ENCODE measurements at places on chromosomes 1 and 21.

DNA sequence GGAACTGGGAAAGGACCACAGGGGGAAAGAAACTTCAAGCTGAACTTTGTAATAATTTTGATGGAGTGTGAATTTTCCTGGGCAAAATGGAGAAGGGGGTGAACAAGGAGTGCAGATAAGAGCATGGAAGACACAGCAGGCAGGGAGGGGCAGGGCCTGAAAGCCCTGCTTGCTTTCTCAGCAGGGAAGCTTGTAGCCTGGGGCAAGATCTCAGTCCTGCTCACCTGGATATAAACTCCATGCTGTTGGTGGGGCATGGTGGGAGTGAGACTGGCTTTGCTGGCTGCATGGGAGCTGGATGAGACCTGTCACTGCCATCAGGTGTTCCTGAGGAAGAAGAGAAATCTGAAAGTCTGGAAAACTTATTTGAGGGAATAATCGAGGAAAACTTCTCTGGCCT, 58.7 kb upstream of the RC3H1 start:
- no peak for DNase-seq

- DNase-seq = no peak
Measured at GRCh38 chr21:35053356-35054096, 4.4 kb upstream of the RUNX1 start.

GRCh38 chr1:115694805-115695204, 53.0 kb downstream of the VANGL1 start:
- no peak for DNase-seq

DNA sequence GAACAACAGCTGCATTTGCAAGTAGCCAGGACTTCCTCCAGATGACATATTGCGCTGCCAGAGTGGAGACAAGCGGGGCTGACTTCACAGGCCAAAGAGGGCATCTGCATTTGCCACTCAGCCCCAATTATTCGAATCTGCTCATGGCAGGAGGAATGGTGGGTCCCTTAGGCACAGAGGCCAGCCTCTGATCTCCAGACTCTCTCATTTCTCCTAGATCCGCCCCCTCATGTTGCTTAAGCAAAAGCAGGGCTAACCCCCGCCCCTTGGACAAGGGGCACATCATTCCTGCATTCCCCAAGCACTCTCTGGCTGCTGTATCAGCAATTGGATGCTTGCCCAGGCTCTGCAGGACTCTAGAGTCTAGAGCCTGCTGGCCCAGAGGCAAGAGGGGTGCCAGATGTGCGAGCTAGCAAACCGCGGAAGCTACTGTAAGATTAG, 262.4 kb downstream of the ST6GALNAC3 start:
- DNase-seq = peak; percentile 80
